NCI-H2107 (cell line): ENCODE measurements at places on chromosomes 6 and 20.

GRCh38 chr6:76771059-76771634 is 692.1 kb downstream of the HTR1B start:
- DNase-seq = no peak

DNA sequence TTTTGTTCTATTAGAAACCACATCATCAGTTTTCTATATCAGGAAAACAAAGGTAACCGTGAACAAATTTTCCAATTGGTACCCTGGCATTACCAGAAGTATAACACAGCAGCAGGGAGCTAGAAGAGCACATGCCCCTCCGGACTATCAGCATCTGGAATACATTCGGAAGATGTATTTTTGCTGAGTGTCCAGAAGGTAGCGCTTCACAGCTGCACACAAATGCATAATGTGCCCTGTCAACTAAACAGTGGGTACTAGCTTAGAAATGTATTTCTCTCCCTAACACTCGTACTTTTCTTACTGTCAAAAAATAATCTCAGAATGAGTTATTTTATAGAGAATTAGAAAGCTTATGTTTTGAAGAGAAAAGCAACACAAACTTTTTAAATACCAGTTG is 77.6 kb downstream of the HUS1B start:
- no peak for DNase-seq

- no peak for DNase-seq
Observed at GRCh38 chr20:32224463-32224862, 16.8 kb downstream of the POFUT1 start.

- DNase-seq = no peak
Observed at GRCh38 chr6:26445934-26446667, 5.8 kb downstream of the BTN3A3 start.

DNA sequence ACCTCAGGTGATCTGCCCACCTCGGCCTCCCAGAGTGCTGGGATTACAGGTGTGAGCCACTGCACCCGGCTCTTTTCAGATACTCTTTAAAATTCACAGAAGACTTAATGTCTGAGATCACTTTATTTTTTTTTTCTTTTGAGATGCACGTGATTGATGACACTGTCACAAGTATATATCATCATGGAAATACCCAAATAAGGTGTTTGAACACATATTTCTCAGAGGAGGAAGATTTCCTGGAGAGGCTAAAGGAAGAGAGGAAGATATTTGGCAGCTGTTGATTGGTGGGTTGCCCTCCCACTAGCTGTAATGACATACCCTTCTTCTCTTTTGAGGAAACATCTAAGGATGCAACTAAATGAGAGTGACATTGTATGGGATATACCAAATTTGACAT is 225.9 kb upstream of the CITED2 start:
- no peak for DNase-seq

- no peak for DNase-seq
Observed at GRCh38 chr6:76770281-76770680, 693.0 kb downstream of the HTR1B start.
